ENCODE measurements at places on chromosomes 6 and 20.

DNA sequence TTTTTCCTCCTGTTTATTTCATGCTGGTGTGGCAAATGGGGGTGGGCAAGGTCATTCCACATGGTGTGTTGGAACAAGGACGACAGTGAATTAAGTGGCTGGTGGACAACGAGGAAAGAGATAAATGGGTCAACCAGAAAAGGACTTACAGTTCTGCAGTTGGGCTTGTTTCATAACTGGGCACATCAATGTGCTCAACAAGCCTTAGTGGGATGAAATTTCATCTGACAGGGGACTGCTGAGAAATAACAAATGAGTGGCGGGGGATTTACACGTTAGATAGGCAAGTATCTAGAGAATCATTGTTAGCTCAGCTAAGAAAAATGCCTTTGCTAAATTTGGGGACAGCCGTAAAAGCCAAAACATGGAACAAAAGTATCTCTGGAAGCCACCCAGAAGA lies 163.6 kb downstream of the NRN1 start:
- DNase-seq: no peak

- DNase-seq: no peak
Measured at GRCh38 chr6:156698239-156699016, 78.8 kb upstream of the ARID1B start.

GRCh38 chr20:21534886-21535285 lies 21.0 kb upstream of the NKX2-2 start:
- no peak for DNase-seq

GRCh38 chr6:29678114-29678513 lies 2.8 kb downstream of the ZFP57 start:
- DNase-seq: no peak

DNA sequence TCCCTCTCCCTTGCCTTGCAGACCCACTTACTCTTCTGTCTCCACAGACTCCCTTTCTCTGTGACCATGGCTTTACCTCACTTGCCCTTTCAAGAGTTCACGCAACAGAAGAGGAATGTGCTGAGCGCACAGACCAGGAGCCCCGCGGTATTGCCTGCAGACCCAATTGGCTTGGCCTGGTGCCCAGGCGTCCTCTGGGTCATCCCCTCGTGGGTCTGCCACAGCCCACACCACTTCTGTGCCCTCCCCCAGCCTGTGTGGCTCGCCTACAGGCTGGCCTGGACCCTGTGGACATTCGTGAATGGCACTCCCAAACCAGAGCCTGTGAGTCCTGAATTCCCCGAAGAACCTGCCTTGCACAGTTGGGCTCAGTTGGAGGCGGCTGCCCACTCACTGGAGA lies 15.3 kb upstream of the NINL start:
- no peak for DNase-seq

DNA sequence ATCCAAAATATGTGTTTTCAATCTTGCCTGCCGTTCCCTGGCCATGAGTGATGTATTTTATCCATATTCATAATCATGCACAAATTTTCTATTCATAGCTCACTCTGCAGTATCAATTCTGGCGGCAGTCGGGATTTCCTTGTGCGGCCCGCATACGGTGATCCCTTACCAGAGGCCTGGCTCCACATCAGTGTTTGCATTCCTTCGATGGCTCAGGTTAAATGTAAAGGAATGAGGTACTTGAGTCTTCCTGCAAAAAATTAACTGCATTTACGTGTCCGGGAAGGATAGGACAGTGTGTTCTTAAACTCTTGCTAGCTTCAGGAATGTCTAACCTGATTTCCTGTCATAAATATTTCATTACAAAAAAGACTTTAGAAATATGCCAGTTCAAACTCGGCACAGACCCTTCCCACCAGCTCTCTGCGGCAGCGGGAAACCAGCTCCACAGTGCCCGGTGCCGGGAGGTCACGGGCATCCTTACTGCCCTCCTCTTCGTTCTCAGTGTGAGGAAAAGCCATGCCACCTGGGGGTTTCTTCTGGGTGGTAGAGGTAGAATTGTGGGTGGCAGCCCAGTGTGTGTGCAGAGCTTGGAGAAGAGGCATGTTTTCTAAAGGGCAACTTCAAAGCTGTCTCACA lies 154.5 kb downstream of the MOXD1 start:
- no peak for DNase-seq

- DNase-seq: no peak
Measured at GRCh38 chr6:107698146-107698545, 126.0 kb downstream of the SCML4 start.

DNA sequence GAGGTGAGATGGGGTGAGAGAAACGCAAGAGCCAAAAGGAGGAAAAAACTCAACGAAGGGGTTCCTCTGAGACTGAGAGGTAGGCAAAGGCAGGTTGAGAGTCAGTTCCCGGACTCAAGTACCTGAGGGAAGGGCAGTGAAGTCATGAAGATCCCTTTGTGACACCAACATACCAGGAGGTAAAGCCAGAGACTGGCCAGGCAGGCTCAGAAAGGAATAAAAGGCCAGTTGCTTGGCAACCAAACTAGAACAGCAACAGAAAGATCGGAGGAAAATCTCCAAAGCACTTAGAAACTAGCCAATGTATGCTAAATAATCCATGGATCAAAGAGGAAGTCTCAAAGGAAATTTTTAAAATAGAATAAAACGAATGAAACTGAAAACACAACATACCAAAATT lies 209.8 kb upstream of the PROKR2 start:
- no peak for DNase-seq

DNA sequence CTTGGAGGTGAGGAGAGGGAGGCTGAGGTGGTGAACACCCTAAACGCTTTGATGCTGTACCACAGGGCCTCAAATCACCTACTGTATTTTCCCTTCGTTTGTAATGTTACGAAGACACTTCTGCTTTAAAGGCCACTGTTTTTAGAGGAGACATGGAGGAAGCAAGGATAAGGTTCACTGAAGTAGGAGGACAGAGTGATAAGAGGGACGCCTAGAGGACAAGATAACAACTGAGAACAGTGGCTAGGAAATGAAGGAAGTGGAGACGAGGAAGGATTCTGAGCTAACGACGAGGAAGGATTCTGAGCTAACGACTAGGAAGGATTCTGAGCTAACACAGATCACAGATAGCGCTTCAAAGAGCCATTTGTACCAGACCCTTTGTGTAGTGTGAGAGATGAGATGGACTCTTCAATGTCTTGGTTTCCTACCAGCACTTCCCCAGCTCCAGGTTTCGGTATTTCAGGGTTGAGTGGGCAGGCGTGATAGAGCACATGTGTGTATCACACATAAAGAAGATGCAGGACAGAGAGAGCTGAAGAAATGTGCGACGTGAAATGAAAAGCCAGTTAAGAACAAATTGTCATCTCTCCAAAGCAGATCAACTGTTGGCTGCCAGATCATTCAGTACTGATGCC lies 7.5 kb downstream of the SF3B5 start:
- DNase-seq: no peak

DNA sequence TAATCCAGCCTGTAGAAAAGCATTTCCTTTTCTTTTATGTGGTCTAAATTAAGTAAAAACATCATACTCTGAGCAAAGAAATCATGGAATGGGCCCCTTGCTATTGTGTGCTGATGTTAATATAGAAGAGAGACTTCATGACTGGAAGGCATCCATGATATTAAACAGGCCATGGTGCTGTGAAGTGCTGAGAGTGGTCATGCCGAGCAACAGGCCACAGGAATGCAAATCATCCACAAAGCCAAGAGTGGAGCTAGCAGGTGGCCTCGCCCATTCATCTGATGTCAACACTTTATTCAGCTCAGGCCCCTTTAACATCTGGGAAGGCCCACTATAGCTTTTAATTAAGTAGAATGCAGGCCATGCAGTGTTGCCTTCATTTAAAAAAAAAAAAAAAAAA lies 115.2 kb upstream of the HMGCLL1 start:
- DNase-seq: no peak
